Large intestine (tissue), 12 donors: ENCODE measurements at places on chromosomes 5 and 9. TPM values are rescaled to one million over a fixed set of nuclear protein-coding genes. Genes with fewer than 3 reads are reported as not detected.

DNA sequence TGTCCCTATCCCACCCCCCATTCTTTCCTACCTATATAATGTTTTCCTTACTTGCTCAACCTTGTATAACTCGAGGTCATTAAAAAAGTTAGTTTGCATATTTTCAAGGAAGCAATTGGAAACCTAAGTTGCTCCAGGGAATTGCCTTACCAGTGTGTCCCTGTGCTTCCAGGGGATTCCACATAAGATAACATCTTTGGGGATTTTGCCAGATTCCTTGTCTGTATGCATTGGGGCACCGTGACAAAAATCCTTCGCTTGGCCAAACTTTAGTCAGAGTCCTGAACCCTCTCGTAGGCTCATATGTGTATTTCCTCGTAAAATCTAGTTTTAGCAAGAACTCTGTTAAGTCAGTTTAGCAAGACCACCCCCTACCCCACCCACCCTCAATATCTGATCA lies 14.7 kb upstream of the OSMR start:
- DNase-seq, result no peak

- peak; percentile 31 for DNase-seq
These were observed 1.4 kb downstream of the CDC37L1 start for GRCh38 chr9:4680750-4681149.

GRCh38 chr9:73091909-73092308 lies 59.8 kb upstream of the ANXA1 start:
- peak; percentile 21 for DNase-seq

DNA sequence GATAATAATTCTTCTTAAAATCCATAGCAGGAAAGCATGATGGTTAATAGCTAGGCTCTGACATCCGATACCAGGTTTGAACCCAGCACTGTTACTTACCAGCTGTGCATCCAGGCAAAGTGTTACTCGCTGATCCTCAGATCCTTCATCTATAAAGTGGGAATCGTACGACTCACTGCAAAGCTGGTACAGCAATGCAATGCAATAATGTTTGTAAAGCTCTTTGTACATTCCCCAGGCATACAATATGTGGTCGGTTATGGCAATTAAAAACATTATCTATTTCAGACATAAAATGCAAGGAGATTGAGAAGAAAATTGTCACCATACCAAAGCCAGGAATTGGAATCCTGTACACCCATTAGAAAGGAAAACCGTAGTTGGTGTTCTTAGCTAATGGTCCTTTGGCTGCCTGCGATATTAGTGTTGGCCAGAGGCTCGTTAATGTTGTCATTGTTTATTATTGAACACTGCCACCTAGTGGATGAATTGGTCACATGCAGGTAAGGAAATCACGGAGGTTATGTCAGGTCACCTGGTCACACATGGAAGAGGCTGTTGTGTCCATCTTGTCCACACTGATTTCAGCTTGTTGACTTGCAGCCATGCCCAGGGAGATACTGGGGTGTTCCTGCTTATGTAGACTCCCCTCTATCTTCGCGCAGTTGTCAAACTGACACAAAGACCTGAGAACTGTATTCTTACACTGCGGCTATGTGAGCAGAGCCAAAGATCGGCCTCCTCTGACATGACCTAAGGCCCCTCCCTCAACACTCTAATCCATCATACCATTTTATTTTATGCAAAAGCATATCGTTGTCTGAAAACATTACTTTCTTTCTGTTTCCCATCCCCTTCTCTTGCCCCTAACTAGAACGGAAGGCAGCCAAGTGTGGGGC lies 87.5 kb upstream of the PPP2R2B start:
- peak; percentile 61 for DNase-seq

DNA sequence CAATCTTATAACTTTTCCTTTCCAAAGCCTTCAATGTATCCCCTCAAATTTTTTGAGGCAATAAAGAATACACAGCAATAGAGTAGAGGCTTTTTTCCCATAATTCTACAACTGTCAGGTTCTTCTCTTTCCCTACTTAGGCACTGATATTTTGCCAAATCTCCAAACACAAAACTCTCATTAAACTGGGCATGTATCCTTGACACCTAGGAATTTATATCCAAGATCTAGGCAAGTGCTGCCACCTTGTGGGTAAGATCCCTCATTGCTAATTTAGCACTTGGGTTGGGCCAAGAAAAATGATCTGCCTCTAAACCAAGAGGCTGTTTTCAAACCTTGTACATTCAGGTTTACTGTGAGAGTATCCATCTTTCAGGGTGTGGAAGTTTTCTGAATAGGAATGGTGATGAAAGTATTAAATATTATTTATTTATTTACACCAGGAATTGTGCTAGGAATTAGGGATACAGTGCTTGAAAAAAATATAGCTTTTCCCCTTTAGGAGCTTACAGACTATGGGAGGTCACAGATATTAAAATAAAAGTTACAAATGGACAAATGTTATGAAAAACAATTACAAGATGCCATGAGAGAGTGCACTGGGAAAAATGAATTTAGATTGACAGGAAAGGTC lies 17.6 kb downstream of the TSTD2 start:
- DNase-seq, result peak; percentile 30

GRCh38 chr9:134937164-134937555 lies 19.4 kb upstream of the FCN1 start:
- no peak for DNase-seq

Gene HOMER1
- polyA plus RNA-seq, result 3.8 TPM

Gene CRB2
- 2.3 TPM for polyA plus RNA-seq

Gene ZNF618
- 8.1 TPM for polyA plus RNA-seq
